SJCRH30 (cell line): ENCODE measurements at places on chromosomes 3 and 15.

DNA sequence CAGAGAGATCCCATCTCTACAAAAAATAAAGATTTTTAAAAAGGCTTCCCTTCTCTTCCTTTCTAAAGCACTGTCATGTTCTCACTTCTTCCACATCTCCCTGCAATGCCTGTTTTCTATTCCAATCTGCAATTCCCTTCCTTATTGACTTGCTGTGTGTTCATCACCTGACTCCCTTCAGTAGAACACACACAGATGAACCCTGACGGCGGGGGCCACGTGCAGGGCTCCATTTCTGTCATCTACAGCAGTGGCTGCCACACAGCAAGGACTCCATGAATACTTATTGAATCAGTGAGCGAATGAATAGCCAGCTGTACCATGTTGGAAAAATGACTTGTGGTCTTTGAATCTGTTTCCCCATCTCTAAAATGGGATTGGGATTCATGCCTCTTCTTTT is 26.1 kb downstream of the BHLHE40 start:
- no peaks in the 10 kb centered on the region for H3K27me3 ChIP-seq
- DNase-seq = no peak
- H3K4me1 ChIP-seq = peaks cover 2% of the 10 kb centered on the region; the same call in 1 of the 2 replicates

DNA sequence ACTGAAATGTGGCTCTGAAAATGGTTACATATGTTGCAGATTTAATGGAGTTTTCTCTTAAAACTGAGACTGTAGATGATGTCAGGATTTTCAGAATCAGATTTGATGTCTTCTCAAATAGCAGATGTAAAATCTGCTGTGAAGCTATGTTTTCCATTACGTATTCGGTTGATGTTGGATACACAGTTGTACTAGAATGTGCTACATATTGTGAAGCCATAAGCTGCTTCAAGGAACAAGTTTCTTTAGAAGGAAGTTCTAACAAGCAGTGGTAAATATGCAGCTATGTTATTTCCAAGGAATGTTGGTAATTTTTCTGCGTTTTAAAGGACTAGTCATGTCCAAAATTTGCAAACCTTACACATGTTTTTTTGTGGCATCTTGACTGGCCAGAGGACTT is 197.7 kb downstream of the RBMS3 start:
- H3K4me3 ChIP-seq = no peak overlapping the region
- H3K4me1 ChIP-seq = no peaks in the 10 kb centered on the region
- no peak overlapping the region for H3K27ac ChIP-seq
- no peak for DNase-seq
- H3K36me3 ChIP-seq = no peaks in the 10 kb centered on the region
- no peaks in the 10 kb centered on the region for H3K27me3 ChIP-seq

- no peaks in the 10 kb centered on the region for H3K4me1 ChIP-seq
- no peak for DNase-seq
- no peak overlapping the region for H3K27ac ChIP-seq
- H3K27me3 ChIP-seq = no peaks in the 10 kb centered on the region
- no peaks in the 10 kb centered on the region for H3K36me3 ChIP-seq
Measured at GRCh38 chr3:126261037-126261436, 80.7 kb upstream of the ALDH1L1 start.

DNA sequence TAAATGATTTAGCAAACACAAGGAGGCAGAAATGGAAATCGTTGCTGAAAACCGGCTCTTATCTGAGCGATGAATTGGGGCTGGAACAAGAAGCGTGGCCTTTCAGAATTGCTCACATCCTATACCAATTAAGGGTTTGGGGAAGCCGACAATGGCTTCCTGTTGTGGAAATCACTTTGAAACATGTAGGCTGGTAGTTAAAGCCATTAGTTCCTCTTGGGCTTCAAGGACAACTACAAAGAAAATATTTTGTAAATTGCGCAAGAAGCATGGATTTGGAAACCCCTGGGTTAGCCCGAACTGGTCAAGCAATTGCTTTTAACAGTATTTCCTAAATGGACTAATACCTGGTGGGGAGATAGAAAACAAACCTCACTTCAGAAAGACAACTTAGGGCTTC is 182.4 kb downstream of the ADAMTS9 start:
- no peaks in the 10 kb centered on the region for H3K27me3 ChIP-seq
- DNase-seq = no peak
- H3K36me3 ChIP-seq = no peaks in the 10 kb centered on the region

- peak overlapping the region; percentile 75 for H3K4me3 ChIP-seq
- H3K4me1 ChIP-seq = no peaks in the 10 kb centered on the region
- no peaks in the 10 kb centered on the region for H3K27me3 ChIP-seq
- no peaks in the 10 kb centered on the region for H3K36me3 ChIP-seq
Measured at GRCh38 chr15:62059816-62060112, 483 bp downstream of the VPS13C start.

DNA sequence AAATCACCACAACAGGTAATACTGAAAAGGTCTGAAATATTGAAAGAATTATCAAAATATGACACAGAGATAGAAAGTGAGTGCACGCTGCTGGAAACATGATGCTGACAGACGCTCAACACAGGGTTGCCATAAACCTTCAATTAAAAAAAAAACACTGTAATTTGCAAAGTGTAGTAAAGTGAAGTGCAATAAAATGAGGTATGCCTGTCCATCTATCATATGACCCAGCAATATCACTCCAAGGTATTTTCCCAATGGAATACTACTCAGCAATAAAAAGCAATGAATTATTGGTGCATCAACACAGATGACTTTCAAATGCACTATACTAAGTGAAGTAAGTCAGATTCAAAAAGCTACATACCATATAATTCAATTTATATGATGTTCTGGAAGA is 47.6 kb upstream of the SLC12A8 start:
- H3K27me3 ChIP-seq = no peaks in the 10 kb centered on the region
- no peak for DNase-seq
- no peak overlapping the region for H3K27ac ChIP-seq
- H3K4me3 ChIP-seq = no peak overlapping the region

DNA sequence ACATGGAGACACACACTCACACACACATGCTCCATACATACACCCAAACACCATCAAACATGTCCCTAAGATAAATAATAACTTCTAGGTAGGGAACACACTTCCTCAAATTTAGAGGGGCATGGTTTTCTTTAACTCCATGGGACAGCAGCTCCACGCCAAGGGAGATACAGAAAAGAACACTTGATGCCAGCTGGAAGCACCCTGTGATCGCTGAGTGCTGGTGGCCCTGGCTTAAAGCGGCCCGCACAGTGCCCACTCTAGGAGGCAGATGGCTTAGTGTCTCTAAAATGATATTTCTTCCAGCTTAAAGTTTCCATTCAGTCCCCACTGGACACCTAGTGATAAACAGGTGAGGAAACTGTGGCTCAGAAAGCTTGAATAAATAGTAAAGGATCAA is 232.9 kb downstream of the UACA start:
- no peak overlapping the region for H3K4me3 ChIP-seq
- H3K4me1 ChIP-seq = peaks cover 18% of the 10 kb centered on the region
- H3K27ac ChIP-seq = no peak overlapping the region
- peaks cover 4% of the 10 kb centered on the region; the same call in 1 of the 2 replicates for H3K27me3 ChIP-seq
- no peak for DNase-seq
